ENCODE measurements at places on chromosomes 4 and X.

DNA sequence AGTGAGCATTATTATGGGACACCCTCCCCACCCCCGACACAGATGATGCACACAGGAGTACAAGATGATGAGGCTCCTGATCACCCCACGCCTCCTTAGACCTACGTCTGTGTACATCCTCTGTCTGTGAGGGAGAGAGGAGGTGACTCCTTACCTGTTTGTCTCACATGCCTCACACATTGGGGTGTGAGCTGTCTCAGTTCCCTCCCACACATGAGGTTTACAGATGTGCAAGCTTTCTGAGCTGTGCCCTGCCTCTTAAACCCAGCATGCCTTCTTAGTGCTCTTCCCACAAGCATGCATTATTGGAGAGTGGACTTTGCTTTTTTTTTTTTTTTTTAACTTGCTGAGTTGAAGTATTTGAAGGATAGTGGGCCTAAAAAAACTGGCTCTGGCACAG, 76.7 kb downstream of the CLCN5 start:
- no peak for DNase-seq

- DNase-seq: no peak
These were observed 95.9 kb upstream of the MYOZ2 start for GRCh38 chr4:119039779-119040178.

DNA sequence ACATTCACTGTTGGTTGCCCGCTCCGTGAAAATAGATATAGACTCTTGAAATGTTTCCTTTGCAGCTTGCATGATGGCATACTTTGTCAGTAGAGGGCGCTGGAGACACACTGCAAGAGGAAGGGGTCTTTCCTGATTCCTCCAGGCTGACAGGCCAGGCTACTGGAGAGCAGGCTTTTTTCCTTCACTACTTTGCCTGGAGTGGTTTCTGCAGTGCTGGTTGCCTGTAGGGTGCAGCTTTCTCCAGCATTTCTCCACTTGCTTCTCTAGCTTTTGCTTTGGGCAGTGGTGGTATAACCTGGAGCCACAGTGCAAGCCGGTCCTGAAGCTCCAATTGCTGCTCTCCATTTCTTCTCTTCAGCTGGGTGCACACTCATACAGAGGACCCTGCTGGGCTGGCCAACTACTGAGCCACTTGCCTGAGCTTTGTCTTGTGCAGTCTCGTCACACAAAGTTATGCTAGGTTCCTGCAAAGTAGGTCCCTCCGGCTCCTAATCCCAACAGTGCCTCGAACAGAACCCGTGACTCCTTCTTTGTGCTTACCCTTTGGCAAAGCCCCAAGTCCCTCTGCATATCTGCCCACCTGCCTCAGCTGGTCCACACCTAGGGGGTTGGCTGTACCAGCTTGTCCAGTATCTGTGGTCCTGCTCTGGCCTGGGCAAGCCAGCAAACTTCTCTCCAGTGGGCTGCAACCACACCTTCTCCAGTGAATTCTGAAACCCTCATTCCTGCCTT, 46.3 kb downstream of the RASSF6 start:
- DNase-seq: peak; percentile 52

- DNase-seq: no peak
These were observed 71.4 kb upstream of the PSAPL1 start for GRCh38 chr4:7506119-7506518.

- DNase-seq: peak; percentile 56
These were observed 20.2 kb upstream of the RASGEF1B start for GRCh38 chr4:81491943-81492342.

DNA sequence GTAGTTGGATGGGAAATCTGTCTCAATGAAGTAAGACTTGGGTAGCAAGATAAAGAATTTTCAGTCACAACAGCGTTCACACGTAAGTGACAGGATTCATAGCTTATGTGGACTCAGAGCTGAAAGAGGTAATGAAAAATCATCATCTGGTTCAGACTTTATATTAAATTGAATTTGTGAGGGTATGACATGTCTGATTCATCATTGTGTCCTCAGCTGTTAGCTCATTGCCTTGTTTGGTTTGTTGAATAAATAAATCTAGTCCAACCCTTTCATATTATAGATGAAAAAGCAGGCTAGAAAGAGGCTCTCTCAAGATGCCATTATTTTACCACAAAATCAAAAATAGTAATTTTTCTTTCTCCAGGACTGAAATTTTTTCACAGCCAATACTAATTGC, 2.7 kb upstream of the CYSLTR1 start:
- no peak for DNase-seq

DNA sequence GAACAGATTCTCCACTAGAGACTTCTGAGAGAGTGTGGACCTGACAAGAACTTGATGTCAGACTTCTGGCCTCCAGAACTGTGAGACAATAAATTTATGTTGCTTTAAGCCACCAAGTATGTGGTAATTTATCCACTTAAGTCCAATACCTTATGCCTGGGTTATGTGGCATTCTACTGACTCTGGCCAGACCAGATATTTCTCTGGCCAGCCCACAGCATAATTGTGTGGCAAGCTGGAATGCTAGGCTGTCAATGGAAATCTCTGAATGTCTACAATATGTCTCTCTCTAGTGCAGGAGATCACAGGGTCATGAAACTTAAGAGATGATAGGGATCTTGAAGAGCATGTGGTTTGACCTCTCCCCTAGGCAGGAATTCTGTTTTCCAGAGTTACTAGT, 251.0 kb downstream of the ZNF674 start:
- DNase-seq: no peak

- no peak for DNase-seq
These were observed 169.6 kb downstream of the APBB2 start for GRCh38 chr4:41044791-41045190.

DNA sequence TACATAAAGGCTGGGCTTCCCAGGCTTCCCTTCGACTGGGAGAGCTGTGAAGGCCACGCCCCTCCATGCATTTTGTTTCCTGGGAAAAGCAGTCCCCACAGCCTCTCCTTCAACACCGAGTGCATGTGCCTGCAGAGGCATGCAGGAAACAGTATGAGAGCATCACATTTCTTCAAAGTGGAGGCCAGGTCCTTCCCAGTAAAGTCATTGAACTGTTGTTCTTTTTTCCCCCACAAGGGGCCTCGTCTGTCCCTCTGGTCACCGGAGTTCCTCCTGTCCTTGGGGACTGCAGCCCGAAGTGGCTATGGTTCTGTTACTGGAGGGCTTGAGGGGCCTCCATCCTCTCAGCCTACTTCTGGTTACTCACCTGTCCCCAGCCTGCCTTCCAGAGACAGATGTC, 56.0 kb downstream of the RAI2 start:
- DNase-seq: no peak

DNA sequence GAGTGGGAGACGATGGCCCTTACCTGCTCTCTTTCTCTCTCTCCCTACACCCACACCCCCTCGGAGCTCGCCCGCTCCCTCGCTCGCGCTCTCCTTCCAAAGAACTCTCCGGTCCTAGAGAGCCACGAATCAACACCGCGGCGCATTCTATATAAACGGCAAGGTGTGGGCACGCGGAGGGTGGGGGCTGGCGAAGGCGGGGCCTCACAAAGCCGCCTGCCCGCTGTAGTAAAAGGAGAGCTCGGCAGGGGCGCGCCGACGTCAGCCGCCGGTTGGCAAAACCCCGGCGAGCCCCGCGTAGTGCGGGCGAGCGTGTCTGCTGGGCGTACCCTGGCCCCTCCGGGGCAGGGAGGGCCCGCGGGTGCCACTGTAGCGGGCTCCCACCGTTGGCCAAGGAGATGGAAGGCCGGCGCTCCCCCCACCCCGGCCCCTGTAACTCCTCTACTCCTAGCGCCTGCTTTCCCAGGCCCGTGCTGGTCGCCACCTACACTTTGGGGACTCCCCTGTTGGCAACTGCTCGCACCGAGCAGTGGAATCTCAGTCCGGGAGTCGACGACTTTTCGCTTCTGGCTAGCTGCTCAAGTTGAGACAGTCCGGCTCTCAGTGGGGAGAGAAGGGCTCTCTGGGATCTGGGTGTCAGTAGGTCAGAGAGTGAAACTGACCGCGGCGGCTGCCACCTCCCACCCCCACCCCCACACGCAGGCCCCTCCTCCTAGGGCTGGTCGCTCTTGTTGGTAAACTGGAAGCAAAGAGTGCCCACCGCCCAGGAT, 325.5 kb upstream of the F9 start:
- no peak for DNase-seq
